ENCODE measurements at places on chromosomes 1 and 21.

DNA sequence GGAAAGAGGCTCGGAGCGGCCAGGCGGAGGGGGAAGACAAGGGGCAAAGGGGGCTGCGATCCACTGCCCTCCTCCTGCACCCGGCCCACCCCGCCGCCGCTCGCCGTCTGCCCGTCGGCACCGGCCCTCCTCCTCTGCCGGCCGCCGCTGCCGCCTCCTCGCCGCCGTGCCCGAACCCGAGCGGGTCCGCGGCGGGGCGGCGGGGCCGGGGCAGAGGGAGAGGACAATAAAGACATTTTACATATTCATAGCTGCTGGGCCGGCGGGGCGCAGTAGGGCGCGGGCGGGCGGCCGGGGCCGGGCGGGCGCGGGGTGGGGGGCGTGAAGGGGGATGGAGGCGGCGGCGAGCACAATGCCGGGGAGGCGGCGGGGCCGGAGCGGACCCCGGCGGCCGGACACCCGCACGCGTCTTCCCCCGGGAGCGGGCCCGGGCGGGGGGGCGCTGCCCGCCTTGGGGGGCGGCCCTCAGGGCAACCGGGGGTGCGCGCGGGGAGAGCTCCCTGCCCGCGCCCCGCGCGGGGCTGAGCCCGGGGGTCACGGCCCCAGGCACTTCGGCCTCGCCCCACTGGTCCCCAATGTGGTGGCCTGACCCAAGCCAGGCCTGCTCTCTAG, 546 bp downstream of the POU2F1 start:
- DNase-seq = no peak

DNA sequence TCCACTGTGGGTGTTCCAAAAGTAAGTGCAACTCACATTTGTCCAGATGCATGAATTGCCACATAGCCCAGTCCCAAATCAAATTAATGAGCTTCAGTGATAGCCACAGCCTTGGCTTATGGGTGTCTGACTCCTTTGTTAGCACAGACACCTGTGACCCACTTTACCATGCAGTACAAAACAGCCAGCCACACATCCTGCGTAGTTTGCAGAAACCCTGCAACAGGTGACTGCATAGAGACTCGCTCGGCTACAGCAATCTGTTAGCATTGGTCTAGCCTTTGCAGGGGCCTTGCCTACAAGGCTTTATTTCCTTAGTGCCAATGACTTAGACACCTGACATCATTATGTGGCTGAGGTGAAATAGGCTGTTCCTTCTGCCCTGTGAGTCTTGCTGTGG, 135.5 kb downstream of the CSMD2 start:
- no peak for DNase-seq

DNA sequence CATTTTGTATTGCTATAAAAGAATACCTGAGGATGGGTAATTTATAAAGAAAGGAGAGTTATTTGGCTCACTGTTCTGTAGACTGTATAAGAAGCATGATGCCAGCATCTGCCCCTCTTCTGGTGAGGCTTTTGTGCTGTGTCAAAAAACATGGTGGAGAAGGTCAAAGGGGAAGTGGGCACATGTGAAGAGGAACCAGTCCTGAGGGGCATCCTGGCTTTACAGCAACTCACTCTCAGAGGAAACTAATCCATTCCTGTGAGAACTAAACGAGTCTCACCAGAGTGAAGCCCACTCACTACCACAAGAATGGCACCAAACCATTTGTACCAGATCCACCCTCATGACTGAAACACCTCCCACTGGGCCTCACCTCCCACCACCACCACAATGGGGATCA, 18.8 kb upstream of the SELP start:
- no peak for DNase-seq

DNA sequence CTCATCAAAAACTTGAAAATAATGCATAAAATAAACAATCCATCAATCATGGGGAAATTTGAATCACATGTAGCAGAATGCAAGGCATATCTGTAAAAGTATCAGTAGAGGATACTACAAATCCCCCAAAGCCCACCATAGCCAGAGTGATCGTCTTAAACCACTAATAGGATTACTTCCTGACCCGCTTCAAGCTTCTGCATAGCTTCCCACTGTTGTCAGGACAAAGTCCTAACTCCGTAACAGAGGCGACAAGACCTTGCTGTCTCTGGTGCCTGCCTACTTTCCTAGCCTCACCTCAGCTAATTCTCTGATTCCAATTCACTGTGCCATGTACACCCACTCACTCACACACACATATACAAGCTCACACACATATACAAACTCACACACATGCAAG, 161.2 kb upstream of the NFIA start:
- no peak for DNase-seq

GRCh38 chr1:155307247-155307740, 1.4 kb upstream of the FDPS start:
- no peak for DNase-seq

DNA sequence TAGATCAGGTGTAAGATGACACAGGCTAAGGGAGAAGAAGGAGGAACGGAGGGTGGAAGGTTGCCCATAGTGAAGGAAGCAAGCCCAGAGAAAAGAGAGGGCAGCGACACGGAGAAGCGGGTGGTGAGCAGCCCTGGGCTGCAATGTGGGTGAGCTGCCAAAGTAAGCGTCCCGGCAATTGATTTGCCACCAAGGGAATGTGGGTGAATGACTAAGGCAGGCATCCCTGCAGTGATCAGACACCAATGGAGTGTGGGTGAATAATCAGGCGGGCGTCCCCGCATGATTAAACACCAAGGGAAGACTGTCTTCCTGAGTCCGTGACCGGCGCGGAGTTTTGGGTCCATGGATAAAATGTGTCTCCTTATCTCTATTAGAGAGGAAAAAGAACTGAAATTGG, 79.6 kb downstream of the UCHL5 start:
- DNase-seq = no peak
